GM13977 (cell line): ENCODE measurements at places on chromosomes 7 and 10.

GRCh38 chr7:124072603-124073309 lies 39.9 kb upstream of the TMEM229A start:
- no peak for DNase-seq

GRCh38 chr7:44647981-44648714 lies 41.7 kb downstream of the OGDH start:
- no peak for DNase-seq

GRCh38 chr7:2525658-2526630 lies 6.4 kb downstream of the LFNG start:
- DNase-seq = no peak

DNA sequence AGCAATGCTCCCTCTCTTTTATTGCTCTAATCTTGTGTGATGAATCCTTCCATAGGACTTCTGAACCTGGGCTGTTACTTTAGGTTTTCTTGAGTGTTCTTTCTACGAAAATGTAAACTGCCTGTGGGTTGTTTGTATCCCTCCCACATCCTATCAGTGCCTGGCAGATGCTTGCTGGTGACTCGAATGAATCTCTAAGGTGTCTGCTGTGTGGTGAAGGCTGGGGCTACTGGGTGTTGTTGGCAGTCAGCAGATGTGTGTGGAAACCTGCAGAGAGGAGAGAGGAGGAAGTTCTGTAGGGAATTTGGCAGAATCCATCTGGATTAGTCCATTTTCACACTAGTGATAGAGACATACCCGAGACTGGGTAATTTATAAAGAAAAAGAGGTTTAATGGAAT lies 639.4 kb downstream of the CALN1 start:
- no peak for DNase-seq

DNA sequence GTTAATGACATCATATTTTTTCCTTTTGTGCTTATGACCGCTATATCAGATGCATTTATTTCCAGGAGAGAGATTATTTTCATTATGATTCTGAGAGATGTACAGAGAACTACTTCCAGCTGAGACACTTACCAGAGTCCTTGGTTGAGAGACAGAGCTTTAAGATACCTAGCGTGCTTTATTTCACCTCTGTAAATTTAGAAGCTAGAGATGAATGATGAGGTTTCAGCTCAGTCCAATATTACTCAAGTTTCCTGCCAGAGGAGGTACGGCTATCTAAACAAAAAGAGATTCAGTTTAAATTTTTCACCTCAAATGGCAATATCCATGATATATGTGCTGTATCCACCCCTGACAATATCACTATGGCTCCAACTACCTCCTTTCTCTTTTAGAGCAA lies 182.6 kb upstream of the FAM3C start:
- no peak for DNase-seq

- no peak for DNase-seq
These were observed 195.0 kb downstream of the DNAJC1 start for GRCh38 chr10:21808550-21808949.

GRCh38 chr10:18418541-18419215 lies 232.7 kb downstream of the NSUN6 start:
- no peak for DNase-seq

- DNase-seq = no peak
These were observed 11.5 kb downstream of the ELFN1 start for GRCh38 chr7:1681581-1681980.

DNA sequence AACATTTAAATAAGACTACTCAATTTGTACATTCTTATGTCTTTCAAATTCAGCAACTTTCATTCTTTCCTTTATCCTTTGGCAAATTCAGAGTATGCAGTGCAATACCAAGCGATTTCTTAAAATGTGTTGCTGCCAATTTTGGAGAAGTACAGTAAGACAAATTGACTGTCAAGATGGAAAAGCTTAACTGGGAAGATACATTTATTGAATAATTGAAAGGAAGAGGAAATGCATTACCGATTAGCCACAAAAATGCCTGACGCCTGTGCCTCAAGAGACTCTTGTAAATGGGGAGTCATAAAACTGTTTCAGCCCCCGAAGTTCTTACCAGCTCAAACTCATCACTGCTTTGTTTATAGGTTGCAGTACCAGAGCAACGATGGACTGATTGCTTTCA lies 373.3 kb upstream of the GALNT17 start:
- no peak for DNase-seq

- DNase-seq = no peak
These were observed 5.6 kb upstream of the LRRC27 start for GRCh38 chr10:132326344-132326889.

GRCh38 chr10:88592381-88592780 lies 5.8 kb downstream of the LIPJ start:
- DNase-seq = no peak

GRCh38 chr10:15015451-15015850 lies 28.3 kb upstream of the OLAH start:
- DNase-seq = no peak

GRCh38 chr7:92255308-92255707 lies 9.5 kb downstream of the ANKIB1 start:
- DNase-seq = no peak

DNA sequence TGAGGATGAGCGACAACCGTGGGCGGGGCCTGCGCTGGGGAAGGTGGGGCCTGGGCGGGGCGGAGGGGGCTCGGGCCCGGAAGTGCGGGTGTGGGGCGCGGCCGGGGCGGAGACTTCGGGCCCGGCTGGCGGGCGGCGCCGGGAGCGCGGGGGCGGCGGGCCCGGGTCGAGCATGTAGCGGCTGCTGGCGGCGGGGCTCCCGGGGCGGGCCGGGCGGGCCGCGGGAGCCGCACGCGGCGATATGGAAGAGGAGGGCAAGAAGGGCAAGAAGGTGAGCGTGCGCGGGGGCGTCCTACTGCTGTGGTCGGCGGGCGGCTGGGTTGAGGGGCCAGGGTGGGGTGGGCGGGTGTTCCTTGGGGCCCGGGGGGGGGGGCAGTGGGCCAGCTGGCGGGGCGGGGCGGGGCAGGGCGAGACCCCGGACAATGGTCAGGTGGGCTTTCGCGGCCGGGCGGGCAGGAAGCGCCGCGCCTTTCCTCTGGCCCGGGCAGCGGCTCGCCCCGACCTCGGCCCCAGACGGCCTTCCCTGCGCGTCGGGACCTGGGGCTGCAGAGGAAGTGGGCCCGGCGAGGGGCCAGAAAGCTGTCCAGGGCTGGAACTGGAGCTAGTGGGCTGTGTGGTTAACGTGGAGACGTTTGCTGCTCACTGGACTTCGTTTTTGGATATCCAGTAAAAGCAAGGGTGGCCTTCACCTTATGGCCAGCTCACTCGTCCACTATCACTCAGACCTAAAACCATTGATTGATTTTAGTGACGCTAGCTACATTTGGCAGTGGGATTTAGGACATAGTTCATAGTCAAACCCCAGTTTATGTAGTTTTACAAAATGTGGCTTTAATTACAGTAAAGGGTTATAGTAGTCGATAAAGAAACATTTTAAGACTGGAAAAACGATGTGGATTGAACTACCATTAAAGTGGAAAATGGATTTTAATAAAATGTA lies at the start of gene CCM2:
CCM2 (plus strand) TSS at position 109 of the 940 bp plus-strand sequence; CDS start at position 242, 133 bp downstream.
- no peak for DNase-seq

- DNase-seq = no peak
These were observed 89.7 kb downstream of the HGF start for GRCh38 chr7:81680120-81680519.

DNA sequence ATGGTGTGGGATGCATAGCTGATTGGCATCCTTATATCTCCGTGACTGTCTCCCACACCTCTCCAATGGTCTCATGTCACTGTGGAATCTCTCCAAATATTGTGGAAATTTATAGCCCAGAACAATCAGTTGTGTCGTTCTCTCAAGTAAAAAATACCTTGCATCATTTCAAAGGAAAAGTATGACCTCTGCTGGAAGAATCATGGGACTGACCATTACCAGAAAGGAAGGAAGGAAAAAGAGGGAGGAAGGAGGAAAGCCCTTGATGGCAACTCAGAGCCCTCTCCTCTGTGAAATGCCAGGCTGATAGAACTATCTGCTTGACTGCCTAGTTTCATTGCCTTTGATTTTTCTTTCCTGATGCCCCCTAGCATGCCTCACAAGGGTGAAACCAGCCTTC lies 76.3 kb downstream of the FOXI2 start:
- DNase-seq = no peak

GRCh38 chr7:26200038-26200443 lies 505 bp downstream of the HNRNPA2B1 start:
- peak; percentile 35 for DNase-seq

DNA sequence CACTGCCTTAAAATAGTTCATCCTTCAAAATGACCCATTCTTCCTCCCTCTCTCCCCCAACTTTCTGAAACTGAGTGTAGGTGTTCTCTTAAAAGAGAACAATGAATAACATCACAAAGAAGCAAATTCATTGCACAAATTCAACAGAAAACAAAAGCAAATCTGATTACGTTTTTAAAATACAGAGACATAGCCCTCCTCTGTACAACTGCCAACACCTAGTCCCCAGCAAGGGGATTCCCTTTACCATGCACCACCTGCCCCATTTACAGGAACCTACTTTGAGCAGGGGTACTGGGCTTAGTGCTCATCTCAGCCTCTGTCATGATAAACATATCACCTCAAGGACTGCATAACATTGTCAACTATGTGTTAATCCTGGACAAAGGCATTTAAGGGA lies 302.8 kb upstream of the AOAH start:
- peak; percentile 13 for DNase-seq

DNA sequence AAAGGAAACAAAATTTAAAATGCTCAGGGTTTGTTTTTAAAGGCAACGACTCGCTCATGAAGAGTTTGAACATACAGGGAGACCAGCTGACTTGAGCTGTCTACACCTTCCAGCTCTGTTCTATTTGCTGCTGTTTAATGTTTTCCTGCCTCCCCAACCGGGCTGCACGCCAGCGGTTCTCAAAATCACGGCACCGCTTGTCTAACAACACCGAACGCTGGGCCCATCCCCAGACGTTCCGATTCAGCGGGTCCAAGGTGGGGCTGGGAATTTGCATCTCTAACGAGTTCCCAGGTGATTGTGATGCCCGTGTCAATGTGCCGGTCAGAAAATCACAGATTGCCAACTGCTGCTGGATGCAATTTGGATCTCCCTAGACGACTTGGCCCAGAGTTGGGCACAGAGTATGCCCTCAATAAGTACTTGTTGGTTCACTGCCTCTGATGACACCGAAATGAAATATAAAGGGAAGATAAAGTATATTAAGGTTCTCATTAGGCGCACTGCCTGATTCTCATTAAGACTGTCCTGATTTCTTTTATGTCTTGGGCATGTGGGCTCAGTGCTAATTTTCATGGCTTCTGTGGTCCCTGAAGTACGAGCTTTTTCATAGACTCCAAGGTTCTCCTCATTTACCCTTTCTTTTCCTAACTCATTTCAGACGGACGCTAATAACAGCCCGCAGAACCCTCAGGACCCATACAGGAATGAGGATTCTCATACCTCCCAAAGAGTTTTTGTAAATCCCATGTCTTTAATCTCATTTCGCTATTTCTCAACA lies 28.5 kb downstream of the CELF2 start:
- no peak for DNase-seq

GRCh38 chr10:78134773-78135306 lies 101.2 kb downstream of the RPS24 start:
- DNase-seq = no peak

GRCh38 chr7:45225311-45225947 lies 67.8 kb downstream of the RAMP3 start:
- no peak for DNase-seq

DNA sequence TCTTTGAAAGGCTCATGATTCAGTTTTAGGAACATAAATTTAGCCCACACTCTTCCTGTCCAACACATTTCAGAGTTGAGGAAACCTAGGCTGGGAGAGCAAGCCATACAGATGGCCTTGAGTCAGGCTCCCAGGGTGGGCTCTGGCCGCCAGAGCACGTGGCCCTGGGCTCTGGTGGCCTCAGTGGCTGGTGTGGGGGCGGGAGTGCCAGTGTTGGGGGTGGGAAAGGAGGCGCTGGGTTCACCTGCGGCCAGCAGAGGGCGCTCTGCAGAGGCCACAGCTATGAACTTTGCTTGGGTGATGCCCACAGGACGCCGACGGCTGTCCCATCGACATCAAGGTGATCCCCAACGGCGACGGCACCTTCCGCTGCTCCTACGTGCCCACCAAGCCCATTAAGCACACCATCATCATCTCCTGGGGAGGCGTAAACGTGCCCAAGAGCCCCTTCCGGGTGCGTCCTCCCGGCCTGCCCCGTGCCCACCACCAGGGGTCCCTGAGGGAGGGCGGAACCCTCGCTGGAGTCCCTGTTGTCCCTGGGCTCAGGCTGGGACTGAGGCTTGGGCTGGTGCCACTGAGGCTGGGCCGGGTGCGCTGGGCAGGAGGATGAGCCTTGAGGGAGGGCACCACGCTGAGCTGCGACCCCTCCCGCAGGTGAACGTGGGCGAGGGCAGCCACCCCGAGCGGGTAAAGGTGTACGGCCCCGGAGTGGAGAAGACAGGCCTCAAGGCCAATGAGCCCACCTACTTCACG lies 11.9 kb downstream of the FLNC start:
- DNase-seq = peak; percentile 89

DNA sequence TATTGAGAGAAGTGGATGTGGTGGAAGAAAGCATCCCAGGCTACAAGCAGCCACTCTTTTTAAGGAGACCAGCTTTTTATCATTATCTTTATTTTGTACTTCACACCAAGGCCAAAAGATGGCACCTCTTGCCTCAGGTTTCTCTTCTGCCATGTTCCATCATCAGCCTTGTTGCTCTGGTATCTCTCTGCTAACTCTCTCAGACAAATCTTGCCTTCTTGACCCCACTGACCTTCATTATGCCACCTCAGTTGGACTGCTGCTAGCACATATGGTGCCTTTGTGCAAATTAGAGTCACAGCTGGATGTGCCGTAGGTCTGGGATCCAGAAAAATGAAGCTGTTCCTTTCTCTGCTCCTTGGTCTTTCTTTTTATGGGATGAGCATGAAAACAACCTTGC lies 47.1 kb upstream of the DYNC1I1 start:
- no peak for DNase-seq

GRCh38 chr10:85280014-85280413 lies 951.6 kb downstream of the CCSER2 start:
- DNase-seq = no peak

GRCh38 chr10:91700273-91700672 lies 67.4 kb upstream of the PPP1R3C start:
- DNase-seq = no peak

- DNase-seq = no peak
These were observed 2.6 kb downstream of the PPP1R35 start for GRCh38 chr7:100433592-100434296.
